ENCODE measurements at places on chromosomes 1 and 21. TPM values are rescaled to one million over a fixed set of nuclear protein-coding genes. Genes with fewer than 3 reads are reported as not detected.

DNA sequence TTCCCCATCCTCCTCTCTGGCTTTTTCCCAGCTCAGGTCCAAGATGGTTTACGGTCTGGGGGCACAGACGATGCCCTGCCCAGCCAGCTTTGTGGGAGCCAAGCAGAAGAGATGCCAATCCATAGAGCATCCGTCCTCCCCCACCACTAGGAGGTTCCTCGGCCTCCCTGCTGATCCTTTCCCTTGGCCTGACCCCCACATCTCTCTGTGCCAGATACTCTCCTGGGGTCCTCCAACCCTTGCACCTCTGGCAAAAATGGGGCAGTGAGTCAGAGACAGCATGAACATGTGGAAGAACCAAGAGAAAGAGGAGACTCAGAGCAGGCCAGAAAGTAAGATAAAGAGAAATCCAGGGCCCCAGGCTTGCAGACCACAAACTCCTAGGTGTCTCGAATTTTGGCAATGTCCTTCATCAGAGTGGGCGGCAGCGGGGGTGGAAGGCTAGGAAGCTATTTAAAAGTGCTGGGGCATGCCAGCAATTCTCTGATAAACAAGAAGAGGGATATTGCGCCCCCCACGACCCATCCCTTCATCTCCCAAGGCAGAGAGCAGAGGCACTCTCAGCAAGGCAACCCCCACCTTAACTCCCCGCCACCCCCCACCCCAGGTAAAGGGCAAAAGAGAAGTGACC lies 11.4 kb downstream of the BLACAT1 start:
- no peak for DNase-seq

- no peak for DNase-seq
Observed at GRCh38 chr1:157137408-157138219, 581 bp downstream of the ETV3 start.

DNA sequence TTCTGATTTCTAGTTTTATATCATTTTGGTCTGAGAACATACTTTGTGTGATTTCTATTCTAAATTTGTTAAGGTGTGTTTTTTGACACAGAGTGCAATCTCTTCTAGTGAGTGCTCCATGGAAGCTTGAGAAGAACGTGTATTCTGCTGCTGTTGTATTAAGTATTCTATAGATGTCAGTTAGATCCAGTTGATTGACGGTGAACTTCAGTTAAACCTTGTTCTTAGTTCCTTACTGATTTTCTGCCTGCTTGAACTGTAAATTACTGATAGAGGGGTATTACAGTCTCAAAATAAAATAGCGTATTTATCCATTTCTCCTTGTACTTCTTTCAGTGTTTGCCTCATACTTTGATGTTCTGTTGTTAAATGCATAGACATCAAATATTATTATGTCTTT lies 248.1 kb upstream of the GREM2 start:
- no peak for DNase-seq

The ACTL8 gene
- not detected for total RNA-seq

- no peak for DNase-seq
Observed at GRCh38 chr1:52266507-52266906, 99.5 kb downstream of the CC2D1B start.

The TMEM52 gene
- 1.4 TPM for total RNA-seq

The AMY1C gene
- total RNA-seq, result 35.3 TPM

DNA sequence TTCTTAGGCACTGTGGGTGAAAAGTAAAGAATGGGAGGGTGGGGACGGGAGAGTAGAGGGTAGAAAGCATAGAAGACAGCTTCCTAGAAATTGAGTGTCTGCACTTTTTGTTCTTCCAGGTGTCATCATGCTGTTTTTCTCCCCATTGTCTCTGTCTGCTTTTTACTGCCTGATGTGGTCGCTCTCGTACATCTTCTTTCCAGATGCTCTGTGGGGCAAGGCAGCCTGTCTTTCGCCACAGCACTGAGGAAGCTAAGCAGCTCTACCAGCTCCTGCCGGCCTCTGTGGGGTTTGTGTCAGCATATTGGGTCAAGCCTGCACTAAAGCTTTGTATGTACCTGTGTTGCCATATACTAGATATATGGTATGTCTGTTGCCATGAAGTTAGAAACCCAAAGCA lies 13.2 kb downstream of the TMEM269 start:
- no peak for DNase-seq

The INAVA gene
- total RNA-seq, result 7.8 TPM

DNA sequence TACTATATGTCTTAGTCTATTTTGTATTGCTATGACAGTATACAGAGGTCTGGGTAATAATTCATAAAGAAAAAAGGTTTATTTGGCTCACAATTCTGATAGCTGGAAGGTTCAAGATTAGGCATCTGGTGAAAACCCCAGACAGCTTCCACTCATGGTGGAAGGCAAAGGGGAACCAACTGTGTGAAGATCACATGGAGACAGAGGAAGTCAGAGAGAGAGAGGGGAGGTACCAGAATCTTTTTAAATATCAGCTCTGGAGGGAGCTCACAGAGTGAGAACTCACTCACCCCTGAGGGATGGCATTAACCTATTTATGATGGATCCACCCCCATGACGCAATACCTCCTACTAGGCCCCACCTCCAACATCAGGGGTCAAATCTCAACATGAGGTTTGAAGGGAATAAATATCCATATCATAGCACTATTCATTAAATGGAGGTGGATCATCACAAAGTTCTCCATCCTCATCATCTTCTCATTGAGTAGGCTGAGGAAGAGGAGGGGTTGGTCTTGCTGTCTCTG lies 290.5 kb downstream of the DSCAM start:
- no peak for DNase-seq

The FMOD gene
- 28.9 TPM for total RNA-seq

- no peak for DNase-seq
Observed at GRCh38 chr1:192395895-192396294, 79.1 kb downstream of the RGS21 start.

DNA sequence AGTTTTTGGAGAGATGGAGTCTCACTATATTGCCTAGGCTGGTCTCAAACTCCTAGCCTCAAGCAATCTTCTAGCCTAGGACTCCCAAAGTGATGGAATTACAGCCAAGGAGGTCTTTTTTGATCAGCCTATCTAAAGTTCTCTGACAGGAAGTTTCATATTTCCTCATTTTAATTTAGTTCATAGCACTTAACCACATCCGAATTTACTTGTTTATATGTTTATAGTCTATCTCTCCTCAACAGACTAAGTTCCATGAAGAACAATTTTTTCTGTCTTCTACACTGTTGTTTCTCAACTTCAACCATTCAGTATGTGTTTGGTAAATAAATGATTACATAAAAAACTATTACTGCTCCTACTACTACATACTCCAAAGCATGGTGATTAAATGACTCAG lies 47.9 kb downstream of the GON4L start:
- DNase-seq, result no peak

- DNase-seq, result peak; percentile 75
Observed at GRCh38 chr1:162023547-162024501, at the start of gene OLFML2B. OLFML2B (minus strand) TSS chr1:162023869; CDS start chr1:162023430, 439 bp downstream.

DNA sequence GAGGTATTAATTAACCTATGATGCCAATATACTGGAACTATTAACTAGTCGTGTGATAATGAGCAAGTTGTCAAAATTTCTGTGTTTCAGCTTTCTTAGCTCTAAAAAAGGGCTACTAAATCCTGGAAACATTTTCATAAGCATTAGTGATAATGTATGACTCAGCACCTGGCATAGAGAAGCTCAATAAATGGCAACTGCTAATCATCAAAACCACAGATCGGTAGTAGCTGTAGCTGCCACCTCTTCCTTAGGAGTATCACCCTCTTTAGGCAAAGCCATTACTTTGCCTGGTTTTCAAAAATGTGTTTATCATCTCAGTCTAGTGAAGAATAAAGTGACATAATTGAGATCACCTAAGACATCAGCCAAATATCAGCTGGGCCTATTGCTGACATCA lies 75.5 kb downstream of the TPR start:
- no peak for DNase-seq

DNA sequence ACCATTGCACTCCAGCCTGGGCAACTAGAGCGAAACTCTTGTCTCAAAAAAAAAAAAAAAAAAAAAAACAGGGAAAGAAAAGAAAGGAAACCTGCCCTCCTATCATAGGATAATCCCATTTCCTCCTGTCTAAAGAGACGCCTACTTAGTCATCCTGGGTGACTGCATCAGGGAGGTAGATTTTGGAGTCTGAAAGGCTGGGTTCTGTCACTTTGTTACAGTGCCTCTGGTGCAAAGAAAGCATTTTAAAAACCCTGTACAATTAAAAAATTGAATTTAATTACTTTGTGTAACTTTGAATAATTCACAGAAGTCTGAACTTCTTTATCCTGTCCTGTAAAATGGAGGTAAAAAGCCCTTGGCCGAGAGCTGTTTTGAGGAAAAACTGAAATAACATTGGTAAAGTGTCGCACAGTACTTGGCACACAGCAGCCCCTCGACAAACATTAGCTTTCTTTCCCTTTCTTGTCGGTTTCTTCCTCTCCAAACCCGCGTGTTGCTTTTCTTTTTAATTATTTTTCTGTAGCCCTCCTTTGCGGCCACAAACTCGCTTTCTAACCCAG lies 657 bp upstream of the HDAC1 start:
- no peak for DNase-seq

The RGS7 gene
- 0.21 TPM for total RNA-seq

DNA sequence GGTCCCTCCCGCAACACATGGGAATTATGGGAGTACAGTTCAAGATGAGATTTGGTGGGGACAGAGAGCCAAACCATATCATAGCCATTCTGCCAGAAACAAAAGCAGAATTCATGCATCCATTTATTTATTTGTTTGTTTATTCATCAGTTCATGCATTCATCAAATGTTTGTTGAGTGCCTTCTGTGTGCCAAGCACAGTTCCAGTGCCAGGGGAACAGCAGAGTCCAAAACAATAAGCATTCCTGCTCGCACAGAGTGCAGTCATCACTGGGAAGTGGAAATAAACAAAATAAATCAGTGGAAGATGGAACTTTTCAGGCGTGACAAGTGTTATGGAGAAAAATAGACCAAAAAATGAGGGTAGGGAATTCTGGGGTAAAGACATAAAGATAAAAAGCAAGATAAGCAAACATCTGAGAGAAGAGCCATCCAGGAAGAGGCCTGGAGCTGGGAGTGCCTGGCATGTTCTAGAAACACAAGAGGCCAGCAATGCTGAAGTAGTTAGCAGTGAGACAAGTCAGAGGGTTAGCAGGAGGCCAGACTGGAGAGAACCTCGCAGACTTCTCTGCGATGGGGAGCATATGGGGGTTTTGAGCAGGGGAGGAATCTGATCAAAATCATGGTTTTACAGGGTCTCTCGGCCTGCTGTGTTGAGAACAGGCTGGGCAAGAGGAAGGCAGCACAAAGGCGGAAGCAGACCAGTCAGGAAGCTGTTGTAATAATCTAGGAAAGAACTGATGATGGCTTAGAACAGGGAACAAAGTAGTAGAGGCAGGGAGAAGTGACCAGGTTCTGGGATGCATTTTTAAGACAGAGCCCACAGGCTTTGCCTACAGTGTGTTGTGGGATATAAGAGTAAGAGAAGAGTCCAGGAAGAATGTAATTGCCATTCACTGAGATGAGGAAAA lies 113.2 kb downstream of the GLUL start:
- no peak for DNase-seq

- no peak for DNase-seq
Observed at GRCh38 chr1:98794196-98794886, 132.8 kb downstream of the SNX7 start.

The BACE2 gene
- total RNA-seq, result 20.8 TPM

GRCh38 chr1:87642581-87643221 lies 314.0 kb downstream of the LMO4 start:
- no peak for DNase-seq

- no peak for DNase-seq
Observed at GRCh38 chr1:49229555-49229954, 452.9 kb upstream of the BEND5 start.

GRCh38 chr1:117180147-117180967 lies 30.4 kb downstream of the VTCN1 start:
- no peak for DNase-seq

GRCh38 chr1:111565968-111566367 lies 53.6 kb upstream of the RAP1A start:
- no peak for DNase-seq

DNA sequence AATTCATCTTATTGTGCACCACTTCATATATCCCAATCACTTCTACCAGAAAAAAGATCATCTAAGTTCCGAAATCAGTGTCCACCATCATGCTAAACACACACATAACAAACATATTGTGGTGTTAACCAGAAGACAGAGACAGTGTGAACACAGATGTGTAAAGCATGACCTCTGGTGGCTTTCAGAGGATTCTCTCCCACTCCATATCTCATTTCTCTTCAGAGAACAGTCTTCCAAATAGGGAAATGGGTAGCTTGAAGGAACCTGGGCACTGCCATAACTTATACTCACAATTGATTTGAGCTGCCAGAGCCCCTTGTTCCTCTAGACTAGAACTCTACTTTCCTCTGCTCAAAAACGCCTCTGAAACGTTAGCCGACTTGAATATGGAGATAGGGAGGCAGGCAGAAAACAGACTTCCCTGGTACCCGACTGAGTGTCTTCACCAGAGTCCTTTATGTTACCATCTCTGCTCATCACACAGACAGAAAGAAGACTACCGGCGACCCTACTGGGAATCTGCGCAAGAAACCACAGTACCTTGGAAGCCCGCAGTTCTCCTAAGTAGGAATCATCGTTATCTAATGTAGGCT lies 1.8 kb upstream of the ELAPOR1 start:
- no peak for DNase-seq

DNA sequence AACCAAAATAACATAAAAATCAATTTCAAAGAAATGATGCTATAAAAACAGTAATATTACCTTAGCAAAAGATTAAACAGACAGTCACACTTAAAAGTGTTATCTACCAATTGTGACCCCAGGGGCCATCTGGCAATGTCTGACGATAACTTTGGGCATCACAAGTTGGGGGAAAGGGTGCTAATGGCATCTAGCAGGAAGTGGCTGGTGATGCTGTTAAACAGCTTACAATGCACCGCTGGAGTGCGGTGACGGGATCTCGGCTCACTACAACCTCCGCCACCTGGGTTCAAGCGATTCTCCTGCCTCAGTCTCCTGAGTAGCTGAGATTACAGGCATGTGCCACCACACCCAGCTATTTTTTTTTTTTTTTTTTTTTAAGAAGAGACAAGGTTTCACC lies 27.6 kb downstream of the NUP133 start:
- no peak for DNase-seq

The CXADR gene
- total RNA-seq, result 26.6 TPM

DNA sequence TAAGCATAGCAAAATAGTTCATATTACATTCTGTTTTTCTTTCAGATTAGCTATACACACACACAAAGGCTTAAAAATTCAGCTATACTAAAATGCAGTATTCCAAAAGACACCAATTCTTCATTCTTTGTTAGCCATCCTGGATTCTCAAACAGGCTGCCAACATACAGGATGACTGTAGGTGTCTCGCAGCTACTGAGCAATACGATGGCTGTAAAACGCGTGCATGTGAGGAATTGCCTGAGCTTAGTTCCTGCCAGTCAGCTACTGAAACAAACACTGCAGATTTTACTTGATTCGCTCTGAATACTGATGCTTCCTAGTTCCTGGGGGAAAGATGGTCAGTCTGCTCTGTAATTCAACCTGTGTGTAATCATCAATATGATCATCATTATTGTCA lies 24.7 kb upstream of the HMGN1 start:
- DNase-seq, result no peak

GRCh38 chr1:13732971-13733667 lies 33.1 kb downstream of the PRDM2 start:
- DNase-seq, result no peak
